ENCODE measurements at places on chromosomes 12 and 14. TPM values are rescaled to one million over a fixed set of nuclear protein-coding genes. Genes with fewer than 3 reads are reported as not detected.

The FICD gene
- total RNA-seq: 3.9 TPM

The KRT85 gene
- not detected for total RNA-seq

The PPP1R1A gene
- total RNA-seq: not detected

The MYF5 gene
- total RNA-seq: not detected

The GPR65 gene
- 17.1 TPM for total RNA-seq

The LMO3 gene
- not detected for total RNA-seq

The PTPN6 gene
- 489 TPM for total RNA-seq

The CCDC38 gene
- total RNA-seq: 0.34 TPM

The SERPINA3 gene
- total RNA-seq: not detected

The PAWR gene
- 5.8 TPM for total RNA-seq

Data from activated CD8-positive, alpha-beta T cell treated with anti-CD3 and anti-CD28 coated beads for 36 hours (primary cell).